Esophagus squamous epithelium (tissue), 5 donors: ENCODE measurements at places on chromosomes 13 and 19.

DNA sequence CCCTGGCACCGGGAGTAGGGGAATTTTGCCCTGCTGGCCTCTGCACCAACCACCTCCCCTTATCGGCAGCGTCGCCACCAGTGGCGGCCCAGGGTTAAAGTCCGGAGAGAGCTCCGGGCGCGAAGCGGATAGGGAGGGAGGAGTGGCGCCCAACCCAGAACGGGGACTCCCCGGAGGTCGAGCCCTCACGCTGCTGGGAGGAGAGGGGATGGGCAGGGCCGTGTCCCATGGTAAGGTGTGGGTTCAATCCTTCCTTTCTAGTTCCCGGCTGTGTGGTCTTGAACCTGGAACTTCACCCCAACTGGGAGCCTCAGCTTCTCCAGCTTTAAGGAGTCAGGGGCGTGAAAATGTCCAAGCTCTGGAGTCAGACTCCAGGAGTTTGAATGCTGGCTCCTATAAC is 23.3 kb upstream of the BCL3 start:
- DNase-seq, result no peak

GRCh38 chr13:44484562-44485138 is 91.5 kb downstream of the TSC22D1 start:
- no peak for DNase-seq

GRCh38 chr13:99811067-99811700 is 160.4 kb downstream of the ZIC5 start:
- no peak for DNase-seq

GRCh38 chr19:54532528-54532927 is 29.9 kb downstream of the LAIR2 start:
- DNase-seq, result no peak

DNA sequence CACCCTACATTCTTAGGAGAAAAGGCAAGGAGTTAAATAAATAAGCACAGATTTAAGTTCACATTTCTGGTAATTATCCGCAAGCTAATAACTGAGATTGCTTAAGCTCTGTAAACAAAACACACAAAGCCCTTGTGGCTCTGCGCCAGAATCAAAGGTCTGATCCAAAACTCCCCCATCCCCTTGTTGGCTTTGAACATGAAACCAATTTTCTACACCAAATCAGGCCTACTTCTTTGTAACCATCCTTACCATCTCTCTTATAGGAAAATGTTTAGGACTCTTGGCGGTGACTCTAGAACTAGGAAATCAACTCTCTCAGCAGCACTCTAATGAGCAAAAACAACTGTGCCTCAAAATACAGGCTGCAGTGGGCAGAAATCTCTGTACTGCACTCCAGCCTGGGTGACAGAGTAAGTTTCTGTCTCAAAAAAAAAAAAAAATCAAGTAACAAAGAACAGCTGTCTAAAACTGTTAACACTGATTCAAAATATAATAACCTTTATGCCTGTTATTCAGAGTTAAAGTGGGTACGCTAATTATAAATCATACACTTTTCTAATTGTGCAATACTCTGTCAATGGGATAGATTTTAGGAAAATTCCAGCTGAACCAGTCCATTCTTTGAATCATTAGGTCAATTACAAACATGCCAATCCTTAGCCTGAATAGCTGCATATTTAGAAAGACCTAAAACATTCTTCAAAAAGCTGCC is 25.8 kb downstream of the ABCC4 start:
- DNase-seq, result no peak

- DNase-seq, result no peak
These were observed 9.1 kb downstream of the ZMYM2 start for GRCh38 chr13:19967621-19968020.

- no peak for DNase-seq
These were observed 68.6 kb downstream of the DPF1 start for GRCh38 chr19:38155453-38155852.

GRCh38 chr13:110132225-110132982 is 174.6 kb downstream of the COL4A1 start:
- no peak for DNase-seq

DNA sequence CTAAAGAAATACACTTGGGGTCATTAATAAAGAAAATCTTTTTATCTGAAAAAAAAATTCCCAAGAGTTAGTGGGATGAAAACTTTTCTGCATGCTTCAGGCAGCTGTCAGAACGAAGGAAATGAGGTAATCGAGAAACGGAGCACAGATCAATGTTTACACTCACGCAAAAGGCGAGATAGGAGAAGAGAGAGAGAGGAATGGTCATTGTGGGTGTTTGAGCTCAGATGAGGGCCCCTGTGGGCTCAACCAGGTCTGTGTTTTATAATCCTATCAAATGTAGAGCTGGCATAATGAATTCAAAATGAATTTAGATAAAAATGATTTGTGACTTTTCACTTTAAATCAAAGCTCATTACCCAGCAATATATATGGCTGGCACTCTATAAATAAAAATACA is 6.3 kb upstream of the RXFP2 start:
- DNase-seq, result no peak

GRCh38 chr13:27556109-27556508 is 64.2 kb downstream of the LNX2 start:
- DNase-seq, result no peak

DNA sequence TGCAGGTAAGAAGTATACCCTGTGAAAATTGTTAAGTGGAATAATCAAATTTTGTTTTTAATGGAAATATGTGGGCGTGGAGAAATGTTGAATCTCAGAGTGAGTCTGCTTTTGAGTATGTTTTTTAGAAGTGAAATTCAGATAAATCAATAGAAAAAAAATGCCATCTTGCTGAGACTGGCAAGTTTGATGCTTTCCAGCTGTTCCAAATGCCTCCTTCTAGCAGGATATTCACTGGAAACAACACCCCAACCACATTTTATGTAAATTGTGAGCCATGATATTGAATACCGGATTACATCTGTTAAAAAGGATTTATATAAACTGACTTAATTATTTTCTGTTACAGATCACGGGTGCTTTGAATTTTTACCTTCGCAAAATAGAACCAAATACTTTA is 115.4 kb downstream of the ITGBL1 start:
- DNase-seq, result no peak

- no peak for DNase-seq
These were observed 23.3 kb downstream of the COMMD6 start for GRCh38 chr13:75514080-75514995.

DNA sequence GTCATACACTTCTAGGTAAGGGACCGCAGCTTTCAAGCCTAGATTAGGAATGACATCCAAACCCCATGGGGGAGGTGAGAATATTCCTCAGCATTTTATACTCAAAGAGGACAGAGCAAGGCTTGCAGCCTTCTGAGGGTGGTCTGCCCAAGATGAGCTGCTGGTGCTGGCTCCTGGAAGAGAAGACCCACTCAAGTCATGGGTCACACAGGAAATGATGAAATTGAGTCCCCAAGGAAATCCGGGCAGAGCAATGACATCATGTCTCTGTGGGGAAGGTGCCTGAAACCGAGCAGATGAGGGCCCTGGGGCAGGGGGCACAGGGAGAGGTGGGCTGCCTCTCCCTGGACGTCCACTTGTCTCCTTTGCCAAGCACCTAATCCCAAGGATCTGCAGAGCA is 468.7 kb downstream of the TSHZ3 start:
- DNase-seq, result no peak

DNA sequence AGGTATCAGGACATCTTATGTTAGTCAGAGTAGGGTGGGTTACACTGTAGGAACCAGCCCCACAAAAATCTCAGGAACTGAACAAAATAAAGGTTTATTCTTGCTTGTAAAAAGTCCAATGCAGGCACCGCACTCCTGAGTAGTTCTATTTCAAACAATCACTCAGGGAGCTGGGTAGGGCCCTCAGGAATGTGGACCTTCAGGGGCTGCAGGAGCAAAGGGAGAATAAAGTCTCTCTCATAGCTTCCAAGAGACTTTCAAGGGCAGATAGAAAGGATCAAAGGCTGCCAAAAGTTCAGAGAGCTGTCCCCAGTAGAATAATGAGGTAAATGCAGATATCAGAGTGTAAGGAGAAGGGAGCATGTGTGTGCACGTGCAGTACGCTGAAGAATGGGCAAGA is 49.4 kb downstream of the RUBCNL start:
- DNase-seq, result no peak
